Esophagus mucosa (tissue), 1 donor: ENCODE measurements at places on chromosomes 7 and 10. TPM values are rescaled to one million over a fixed set of nuclear protein-coding genes. Genes with fewer than 3 reads are reported as not detected.

DNA sequence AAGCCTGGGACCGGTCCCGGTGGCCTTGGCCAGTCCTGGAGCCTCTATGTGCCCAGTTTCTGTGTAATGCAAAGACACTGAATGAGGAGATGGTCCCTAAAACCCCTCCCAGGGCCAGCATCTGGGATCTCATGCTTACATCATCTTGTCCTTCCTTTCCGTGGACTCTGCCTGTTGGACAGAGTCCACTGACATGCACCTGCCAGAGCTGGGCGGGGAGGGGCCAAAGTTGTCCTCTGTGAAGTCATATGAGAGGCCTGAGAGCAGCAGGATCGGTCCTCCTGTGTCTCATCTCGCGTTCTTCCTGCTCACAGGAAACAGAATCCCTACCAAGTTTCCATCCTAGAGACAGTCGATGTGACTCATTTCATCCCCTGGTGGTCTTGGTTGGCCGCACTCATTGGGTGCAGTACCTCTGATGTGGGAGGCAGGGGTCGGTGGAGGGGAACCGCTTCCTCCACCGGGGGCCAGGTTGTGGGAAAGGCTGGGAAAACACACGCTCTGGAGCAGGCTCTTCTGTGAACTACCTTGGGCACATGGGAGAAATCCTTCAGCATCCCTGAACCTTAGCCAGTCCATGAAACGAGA, 389.6 kb upstream of the PODXL start:
- no peak for ATAC-seq

DNA sequence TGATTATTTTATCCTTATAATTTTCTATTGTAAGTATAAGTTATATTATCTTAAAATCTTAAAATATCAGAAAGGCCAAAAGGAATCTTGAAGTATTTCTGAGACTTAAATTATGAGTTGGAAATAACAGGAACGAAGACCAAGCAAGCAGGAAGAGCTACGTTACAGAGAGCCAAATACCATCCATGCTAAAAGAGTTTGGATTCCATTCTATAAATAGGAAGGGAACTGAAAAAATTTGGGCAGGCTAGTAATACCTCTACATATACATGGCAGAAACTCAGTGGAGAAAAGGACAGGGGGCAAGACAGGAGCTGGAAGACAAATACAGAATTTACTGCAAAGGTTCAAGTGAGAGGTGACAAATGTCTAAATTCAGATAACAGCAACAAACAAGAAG, 16.7 kb downstream of the ITGB1 start:
- ATAC-seq = no peak

Gene PTPRZ1
- 56.2 TPM for total RNA-seq

DNA sequence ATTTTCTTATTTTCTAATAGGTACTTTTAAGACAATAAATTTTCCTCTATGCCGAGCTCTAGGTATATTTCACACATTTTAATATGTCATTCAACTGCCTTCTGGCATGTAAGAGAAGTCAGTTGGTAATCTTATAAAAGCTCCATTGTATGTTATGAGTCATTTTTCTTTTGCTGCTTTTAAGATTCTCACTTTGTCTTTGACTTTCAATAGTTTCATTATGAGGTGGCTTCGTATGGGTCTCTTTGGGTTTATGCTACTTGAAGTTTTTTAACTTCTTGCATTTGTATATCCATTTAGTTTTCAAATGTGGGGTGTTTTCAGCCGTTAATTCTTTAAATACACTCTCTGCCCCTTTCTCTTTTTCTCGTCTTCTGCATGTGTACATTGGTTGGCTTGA, 80.5 kb downstream of the ABCA13 start:
- ATAC-seq = no peak

GRCh38 chr7:30930621-30931020, 19.0 kb downstream of the AQP1 start:
- no peak for ATAC-seq

- no peak for ATAC-seq
These were observed 66.1 kb downstream of the MBL2 start for GRCh38 chr10:52706332-52707070.

- no peak for ATAC-seq
These were observed 1076.7 kb upstream of the SORCS1 start for GRCh38 chr10:108241166-108241565.

DNA sequence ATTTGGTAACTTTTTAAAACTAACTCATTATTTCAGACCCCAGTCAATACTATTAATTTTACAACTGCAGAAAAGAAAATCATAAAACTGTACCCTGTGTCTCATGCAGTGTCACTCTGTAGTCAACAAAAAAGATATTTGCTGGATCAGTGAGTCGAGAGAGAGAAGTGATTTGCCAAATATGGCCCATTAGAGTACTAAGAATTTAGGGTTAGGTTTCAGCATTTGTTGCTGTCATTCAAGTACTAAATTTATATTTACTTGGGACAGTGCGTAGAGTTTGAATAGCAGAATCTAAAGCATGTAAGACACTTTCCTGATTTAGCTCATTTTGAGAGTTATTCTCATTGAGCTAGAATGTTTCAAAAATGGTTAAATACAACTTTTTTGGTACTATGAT, 38.9 kb downstream of the CACNA2D1 start:
- ATAC-seq = no peak

DNA sequence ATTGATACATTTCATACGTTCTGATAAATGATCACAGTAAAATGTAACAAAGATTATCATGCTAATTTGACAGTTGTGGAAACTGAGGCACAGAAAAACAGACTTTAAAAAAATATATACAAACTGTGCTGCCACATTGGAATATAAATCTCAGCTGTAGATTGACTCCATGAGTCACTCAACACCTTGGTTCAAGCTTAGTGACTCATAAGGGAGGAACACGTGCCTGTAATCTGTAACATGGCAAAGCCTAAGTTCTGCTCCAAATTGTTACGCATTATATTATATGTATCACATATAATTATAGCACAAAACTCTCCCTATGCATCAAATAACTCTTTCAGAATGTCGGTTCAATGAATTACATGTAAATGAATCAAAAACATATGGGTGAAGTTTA, 1047.5 kb downstream of the GATA3 start:
- ATAC-seq = peak; percentile 55

DNA sequence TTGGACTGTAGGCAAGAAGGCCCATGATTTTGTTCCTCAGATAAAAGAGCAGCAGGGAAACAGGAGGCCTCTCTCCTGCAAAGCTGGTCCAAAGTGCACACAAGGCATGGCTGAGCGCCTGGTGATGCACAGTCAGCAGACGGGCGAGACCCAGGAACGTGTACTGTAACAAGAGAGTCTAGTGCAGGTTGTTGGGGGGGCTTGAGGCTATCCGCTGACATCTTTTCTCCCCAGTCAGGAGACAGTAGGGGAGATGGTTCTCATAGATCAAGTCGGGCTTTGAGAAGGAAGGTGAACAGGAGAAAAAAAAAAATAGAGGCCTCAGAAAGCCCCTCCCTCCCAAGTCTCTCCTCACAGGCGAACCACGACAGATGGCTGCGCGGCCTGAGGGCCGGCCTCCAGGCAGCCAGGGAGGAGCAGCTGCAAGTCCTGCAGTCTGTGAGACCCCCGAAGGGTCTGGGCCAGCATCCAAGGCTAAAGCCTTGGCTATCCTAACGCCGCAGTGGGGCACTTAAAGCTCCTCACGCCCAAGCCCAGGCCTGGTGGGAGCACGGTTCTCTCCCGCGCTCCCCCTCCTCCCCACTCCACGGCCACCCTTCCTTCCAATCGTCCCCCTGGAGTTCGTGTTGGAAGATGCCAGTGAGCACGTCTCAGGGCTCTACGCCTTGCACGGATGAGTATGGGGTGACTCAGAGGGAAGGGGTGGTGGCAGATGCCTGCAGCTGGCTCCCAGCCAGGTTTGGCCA, 68.3 kb downstream of the PRKAG2 start:
- ATAC-seq = peak; percentile 83

DNA sequence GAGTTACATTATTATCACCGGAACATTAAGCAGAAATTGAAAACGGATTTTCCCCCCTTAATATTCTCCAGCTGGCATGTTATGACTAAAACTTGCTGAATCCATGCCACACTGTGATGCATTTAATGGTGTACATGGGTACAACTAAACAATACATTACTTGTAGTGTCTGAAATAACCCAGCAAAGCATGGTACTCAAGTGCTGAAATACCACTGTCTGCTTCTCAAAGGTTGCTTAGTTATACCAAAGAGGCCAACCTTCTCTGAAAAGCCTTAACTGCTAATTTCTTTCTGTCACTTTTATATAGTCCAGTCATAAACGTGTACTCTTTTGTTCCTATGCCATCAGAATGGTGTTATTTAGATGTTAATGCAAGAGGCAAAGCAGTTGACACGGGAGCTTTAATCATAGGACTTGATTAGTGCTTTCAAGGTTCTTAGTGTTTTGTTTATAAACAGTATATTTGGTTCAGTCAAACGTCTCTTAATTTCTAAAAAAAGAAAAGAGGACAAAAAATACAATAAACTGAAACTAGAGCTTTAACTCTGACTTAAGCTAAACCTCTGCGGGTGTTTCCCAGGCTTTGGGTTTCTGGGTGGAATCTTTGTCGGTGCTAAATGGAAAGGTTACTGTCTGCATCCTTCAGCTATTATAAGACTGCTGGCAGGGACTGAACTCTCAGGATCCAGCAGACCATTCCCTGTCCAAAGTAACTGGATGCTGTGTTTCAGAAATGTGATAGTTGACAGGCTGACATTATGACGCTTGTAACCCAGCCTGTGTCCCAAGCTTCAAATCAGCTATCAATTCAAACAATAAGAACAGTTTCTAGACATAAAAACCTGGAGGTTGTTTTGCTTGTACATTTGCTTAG, 202.6 kb downstream of the PPP1R3A start:
- ATAC-seq = no peak

Gene UTF1
- total RNA-seq = not detected

Gene SH2D4B
- 0.04 TPM for total RNA-seq

DNA sequence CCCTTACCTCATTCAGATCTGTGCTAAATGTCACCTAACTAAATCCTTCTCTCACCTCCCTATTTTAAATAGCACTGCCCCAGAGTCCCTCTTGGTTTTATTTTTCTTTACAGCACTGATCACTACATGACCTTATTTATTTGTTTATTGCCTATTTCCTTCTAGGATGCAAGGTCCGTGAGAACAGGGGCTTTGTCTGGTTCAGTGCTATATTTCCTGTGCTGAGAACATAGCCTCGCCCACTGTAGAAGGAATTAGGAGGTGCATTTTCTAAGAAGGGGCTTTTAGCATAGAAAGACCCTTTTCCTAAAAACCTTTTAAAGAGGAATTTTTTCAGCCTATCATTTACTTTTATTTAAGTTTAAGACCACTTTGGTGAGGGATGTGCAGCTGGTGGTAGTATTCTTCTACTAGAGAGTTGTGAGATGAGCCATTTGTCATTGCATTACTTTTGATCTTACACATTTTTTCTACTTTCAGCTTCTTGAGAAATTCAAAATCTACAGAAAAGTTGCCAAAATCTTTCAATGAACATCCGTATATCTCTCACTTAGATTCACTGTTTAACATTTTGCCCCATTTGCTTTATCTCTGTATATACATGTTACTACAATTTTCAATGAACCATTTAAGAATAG, 13.5 kb upstream of the PCGF5 start:
- no peak for ATAC-seq

DNA sequence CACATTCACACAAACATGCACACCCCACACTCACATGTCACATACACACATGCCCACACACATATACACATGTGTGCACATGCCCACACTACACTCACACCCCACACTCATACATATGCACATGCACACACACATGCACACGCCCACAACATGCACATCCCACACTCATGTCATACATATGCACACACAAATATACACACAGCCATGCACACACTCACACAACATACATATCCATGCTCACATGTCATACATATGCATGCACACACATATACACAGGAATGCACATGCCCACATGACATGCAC, 219.8 kb downstream of the DNAJB6 start:
- no peak for ATAC-seq

- ATAC-seq = no peak
These were observed 98.0 kb downstream of the TMEM26 start for GRCh38 chr10:61355211-61355610.

- no peak for ATAC-seq
These were observed 5.8 kb downstream of the ANTXRL start for GRCh38 chr10:46292573-46293023.

GRCh38 chr10:22780474-22780885, 66.1 kb upstream of the PIP4K2A start:
- no peak for ATAC-seq

Gene FXYD4
- total RNA-seq = not detected

GRCh38 chr7:143261901-143262300, 1.3 kb upstream of the GSTK1 start:
- no peak for ATAC-seq

- peak; percentile 55 for ATAC-seq
These were observed 1.0 kb upstream of the CBLL1 start for GRCh38 chr7:107742678-107743566.

- no peak for ATAC-seq
These were observed 12.9 kb downstream of the INPP5A start for GRCh38 chr10:132550366-132551092.

GRCh38 chr7:163298-163695, 29.1 kb upstream of the FAM20C start:
- ATAC-seq = no peak

GRCh38 chr10:74120911-74121310, 29.7 kb downstream of the AP3M1 start:
- ATAC-seq = no peak

Gene CTBP2
- 46.7 TPM for total RNA-seq
